Hematopoietic multipotent progenitor cell (in vitro differentiated cells): ENCODE measurements at places on chromosomes 3 and 15.

DNA sequence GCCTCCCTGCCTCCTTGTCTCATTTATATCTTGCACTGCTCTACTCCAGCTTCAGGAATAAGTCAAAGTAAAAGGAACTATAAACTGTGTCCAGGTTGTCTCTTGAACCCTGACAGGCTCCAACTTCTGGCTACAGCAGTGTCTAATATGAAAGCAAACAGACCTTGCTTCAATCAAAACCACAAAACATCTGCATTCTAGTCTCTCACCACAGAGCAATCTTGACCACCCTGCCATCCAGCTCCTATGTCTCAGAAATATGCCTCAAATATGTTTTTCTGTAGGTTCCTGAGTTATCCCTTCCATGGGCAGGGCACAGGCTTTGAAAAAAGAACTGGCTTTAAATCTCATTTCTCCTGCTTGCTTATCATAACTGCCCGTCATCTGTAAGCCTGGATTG lies 13.0 kb upstream of the RAMAC start:
- DNase-seq = no peak

GRCh38 chr15:101391431-101391830 lies 96.4 kb upstream of the SNRPA1 start:
- DNase-seq = no peak

DNA sequence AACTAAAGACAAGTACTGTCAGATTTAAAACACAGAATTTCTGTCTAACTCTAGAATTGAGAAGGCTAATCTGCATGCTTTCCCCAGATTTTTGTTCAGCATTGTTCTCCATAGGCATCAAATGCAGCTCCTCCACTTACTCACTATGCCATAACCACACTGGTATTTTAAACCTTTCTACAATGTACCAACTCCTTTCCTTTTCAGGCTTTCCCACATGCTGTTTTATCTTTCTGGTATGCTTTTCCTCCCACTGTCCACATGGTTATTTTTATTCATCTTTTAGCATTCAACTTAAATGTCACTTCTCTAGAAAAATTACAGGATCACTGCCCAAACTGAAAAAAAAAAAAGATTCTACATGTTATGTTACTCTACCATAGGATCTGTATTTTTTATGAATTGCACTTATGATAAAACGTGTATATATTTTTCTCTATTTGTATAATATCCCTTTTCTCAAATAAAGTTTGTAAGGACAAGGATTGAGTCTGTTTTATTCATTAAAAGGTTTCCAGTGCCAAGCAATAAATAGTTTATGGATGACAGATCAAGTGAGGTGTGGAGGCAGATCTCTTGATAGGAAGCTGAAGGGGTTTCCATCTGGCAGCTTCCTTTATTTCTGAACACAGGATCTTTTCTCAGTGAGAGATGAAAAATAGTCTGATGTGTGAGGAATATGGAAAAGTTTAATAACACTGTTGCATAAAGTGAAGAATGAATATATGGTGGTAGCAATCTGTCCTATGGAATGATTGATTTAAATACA lies 1064.5 kb downstream of the ZPLD1 start:
- no peak for DNase-seq

DNA sequence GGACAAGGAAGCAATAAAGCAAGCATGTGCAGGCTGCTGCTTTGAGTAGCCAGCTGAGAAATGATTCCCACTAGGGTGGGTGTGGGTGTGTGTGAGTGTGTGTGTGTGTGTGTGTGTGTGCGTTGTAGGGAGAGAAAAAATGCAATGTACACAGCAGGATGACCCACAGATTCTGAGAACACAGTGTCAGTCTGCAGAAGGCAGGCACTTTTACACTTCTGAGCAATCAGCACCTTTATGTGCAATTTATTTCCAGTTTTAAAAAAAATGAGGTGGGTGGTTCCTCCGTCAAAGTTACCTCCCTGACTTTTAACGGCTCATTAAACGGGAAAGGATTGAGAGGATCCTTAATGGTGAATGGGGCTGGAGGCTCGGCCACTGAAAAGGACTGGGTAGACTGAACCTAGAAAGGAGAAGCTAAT lies 38.5 kb upstream of the LIPC start:
- no peak for DNase-seq

GRCh38 chr15:82064824-82065223 lies 19.0 kb upstream of the MEX3B start:
- no peak for DNase-seq
